ENCODE measurements at places on chromosomes 16 and 17.

- no peak for DNase-seq
Observed at GRCh38 chr16:80200079-80200478, 340.7 kb upstream of the DYNLRB2 start.

GRCh38 chr16:69566240-69566980 lies 644 bp downstream of the NFAT5 start:
- peak; percentile 74 for DNase-seq

DNA sequence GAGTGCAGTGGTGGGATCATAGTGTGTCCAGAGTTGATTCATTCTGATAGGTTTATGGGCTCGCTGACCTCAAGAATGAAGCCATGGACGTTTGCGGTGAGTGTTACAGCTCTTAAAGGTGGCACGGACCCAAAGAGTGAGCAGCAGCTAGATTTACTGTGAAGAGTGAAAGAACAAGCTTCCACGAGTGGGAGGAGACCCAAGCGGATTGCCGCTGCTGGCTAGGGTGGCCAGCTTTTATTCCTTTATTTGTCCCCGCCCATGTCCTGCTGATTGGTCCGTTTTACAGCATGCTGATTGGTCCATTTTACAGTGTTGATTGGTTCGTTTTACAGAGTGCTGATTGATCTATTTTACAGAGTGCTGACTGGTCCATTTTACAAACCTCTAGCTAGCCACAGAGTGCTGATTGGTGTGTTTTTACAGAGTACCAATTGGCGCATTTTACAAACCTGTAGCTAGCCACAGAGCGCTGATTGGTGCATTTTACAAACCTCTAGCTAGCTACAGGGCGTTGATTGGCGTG lies 17.5 kb downstream of the CACNG4 start:
- DNase-seq: no peak

GRCh38 chr16:52366983-52367382 lies 180.0 kb downstream of the TOX3 start:
- DNase-seq: no peak

DNA sequence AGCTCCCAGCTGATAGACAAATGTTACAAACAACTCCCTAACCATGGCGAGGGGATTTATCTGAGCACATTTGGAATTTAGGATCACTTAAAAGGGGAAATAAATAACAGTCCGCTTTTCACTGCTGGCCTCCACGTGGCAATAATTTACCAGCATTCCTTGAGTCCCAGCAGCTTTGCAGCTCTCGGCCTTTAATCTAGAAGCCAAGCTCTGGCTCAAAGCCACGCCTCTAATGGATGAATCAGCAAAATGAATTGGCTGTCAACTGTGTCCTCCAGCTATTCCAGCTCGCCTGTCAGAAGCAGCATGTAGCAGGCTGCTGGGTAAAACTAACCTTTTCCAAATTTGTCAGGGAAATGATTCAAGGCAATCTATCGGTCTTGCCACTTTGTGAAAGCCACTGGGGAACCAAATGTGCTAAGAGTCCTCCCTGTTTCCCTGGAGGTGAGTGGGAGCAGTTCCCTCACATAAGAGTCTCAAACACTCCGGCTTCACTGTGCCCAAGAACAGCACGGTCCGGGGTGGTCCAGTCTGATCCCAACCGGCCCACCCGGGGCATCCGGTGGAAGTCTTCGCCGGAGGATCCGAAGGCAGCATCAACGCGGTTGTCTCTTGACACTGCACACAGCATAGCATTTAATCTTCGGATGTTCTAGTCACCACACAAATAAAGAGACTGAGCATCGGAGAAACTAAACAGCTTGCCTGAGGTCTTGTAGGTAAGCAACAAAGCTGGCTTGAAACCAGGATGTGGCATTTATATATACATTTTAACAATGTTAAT lies 143.3 kb downstream of the PARN start:
- DNase-seq: peak; percentile 93
